K562 (cell line): ENCODE measurements at places on chromosomes 16 and 17.

DNA sequence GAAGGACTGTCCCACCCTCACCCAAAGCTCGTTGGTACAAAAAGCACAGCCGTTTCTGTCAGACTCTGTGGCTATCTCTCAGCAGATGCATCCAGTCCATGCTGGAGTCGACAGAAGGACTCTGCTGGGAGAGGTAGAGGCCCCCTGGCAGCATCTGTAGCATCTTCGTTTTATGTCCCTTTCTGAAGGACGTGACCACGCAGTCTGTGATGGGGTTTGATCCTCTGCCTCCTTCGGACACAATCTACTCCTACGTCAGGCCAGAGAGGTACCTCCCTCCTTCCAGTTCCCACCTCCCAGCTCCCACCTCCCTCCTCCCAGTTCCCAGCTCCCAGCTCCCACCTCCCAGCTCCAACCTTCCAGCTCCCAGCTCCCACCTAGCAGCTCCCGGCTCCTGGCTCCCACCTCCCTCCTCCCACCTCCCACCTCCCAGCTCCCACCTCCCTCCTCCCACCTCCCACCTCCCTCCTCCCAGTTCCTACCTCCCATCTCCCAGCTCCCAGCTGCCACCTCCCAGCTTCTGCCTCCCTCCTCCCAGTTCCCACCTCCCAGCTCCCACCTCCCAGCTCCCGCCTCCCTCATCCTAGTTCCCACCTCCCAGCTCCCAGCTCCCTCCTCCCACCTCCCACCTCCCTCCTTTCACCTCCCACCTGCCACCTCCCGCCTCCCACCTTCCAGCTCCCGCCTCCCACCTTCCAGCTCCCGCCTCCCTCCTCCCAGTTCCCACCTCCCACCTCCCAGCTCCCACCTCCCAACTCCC is 11.4 kb upstream of the MC1R start:
- DNase-seq, result no peak

- DNase-seq, result peak; percentile 26
These were observed 32.1 kb downstream of the IST1 start for GRCh38 chr16:71927383-71927782.

DNA sequence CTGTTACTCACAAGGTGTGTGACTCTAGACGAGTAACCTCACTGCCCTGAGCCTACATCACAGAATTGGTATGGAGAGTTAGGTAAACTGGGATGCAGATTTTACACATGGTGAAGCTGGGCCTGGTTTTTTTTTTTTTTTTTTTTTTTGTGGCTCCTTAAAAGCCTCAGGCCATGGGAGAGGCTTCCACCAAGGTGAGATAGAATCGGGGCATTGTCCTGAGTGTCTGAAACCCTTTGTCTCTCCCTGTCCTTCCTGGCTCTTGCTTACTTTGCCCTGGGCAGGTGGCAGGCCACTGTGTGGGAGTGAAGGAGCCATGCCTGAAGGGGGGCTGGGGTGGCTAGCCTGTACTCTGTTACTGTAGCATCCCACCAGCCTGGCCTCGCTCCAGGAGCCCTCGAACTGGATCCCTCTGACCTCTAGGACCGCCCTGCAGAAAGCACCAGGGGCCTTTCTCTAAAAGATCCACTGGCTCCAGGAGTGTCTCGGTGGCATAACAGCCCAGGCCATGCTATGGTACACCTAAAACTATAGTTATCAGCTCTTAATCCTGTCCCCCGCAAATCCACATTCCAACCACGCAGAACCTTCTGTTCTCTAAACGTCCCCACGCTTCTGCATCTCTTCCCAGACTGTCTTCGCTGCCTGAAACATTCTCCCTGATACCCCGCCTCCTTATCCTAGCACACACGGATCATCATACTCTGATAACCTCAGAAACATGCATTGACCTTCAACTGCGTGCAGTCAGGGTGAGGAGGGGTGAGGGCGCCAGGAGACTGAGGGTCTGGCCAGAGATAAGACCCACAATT is 1.7 kb upstream of the SLC13A2 start:
- no peak for DNase-seq

DNA sequence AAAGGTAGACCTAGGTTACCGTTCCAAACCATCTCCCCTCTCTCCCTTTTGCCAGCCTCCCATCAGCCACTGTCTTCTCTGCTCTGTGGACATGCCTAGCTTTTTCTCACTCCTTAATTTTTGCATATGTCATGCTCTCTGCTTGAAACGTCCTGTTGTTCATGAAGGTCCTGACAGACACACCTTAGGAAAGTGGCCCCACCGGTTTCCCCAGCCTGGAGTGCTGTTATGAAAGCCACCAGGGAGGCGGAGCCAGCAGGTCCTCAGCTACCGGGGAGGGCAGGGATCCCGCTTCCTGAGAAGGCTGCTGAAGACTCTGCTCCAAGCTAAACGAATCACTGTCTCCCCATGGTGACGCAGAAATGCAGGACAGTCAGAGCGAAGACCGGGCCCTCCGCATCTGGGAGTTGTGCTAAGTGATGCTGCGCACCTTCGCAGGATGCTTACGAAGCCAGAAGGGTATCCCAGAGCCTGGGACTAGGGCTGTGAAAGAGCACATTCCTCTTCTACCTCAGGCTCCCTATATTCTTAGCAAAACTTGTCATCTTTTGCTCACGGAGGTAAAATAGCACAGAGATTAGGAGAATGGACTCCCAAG is 2.3 kb upstream of the SLC16A11 start:
- no peak for DNase-seq

- DNase-seq, result no peak
These were observed 9.3 kb downstream of the CENPX start for GRCh38 chr17:82013341-82013740.

- peak; percentile 25 for DNase-seq
These were observed 1.6 kb downstream of the RIPOR1 start for GRCh38 chr16:67530013-67530939.

DNA sequence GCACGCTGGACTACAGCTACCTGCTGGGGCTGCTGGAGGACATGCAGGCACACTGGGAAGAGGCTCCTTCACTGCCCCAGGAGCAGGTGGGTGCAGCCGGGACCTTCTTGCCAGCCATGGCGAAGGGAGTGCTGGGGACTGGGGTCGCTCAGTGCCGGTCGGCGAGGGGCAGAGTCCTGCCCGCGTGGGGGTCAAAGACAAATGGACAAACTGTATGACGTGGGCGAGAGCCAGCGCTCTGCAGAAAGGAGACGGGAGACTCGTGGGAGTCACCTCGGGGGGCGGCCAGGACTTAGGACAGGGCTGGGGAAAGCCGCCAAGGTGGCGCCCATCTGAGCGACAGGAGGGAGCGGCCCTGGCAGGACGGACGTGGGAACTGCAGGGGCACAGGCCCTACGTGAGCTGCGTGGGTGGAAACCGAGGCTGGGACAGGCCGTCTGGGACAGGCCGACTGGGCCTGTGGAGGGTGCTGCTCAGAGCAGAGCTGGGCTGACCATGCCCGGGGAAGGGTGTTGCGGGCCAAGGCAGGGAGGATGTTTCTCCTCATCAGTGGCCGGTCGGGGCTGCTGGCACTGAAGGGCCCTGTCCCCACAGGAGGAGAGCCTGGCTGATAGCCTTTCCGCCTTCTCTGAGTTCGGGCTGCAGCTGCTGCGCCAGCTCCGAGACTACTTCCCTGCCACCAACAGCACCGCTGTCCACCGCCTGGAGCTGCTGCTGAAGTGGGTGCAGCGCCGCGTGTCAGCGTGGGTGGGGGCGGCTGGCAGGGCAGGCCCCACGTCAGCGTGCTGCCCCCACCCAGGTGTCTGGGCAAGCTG is 8.0 kb downstream of the TSR3 start:
- DNase-seq, result no peak

GRCh38 chr17:10628756-10629155 is 28.4 kb downstream of the MYH3 start:
- peak; percentile 60 for DNase-seq

DNA sequence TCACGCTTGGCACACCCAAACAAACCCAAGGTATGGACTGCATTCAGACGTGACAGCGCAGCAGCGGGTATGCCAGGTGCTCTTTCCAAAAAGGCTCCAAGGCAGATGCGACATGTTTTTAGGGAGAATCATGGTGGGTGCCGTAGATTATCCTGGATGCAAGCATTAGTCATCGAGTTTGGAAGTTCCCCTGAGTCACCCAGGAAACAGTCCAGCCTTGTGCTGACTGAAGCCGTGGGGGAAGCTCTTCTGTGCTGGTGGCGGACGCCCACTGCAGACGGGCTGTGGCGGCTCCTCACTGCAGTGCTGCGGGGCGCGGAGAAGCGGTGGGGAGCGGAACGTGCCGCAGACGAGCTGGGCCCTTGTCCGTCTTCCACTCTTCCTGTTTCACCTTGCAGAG is 13.9 kb downstream of the JPT2 start:
- no peak for DNase-seq

DNA sequence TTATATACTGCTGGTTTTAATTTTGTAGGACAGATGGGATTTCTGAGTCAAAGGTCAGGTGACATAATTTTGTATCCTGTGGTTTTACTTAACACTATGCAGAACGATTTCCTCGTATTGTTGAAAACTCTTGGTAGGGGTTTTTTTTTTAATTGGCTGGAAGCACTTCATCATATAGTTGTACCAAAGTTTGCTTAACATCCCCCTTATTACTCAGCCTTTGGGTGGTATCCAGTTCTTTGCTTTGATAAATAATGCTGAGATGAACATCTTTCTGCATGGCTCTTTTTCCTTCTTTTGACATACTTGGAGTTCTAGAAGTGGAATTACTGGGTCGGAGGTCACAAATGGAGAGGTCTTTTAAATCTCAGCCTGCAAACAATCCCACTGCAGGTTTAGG is 419.1 kb downstream of the MAF start:
- no peak for DNase-seq

DNA sequence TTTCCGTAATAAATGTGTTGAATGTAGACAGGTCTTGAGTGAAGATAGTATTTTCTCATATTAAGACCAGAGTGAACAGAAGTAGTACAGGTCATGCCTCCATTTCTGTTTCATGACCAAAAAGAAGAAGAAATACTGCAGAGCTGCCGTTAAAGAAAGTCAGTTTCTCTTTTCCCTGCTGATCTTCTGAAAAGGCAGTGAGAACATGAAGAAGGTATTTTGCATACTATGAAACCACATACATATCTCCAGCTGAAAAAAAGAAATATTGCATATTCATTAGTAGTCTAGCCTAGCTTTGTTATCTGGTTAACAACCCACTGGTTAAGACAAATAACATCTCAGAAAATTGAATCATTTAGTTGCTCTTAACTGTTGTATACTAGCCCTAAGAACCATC is 138.4 kb downstream of the PHKB start:
- DNase-seq, result no peak

DNA sequence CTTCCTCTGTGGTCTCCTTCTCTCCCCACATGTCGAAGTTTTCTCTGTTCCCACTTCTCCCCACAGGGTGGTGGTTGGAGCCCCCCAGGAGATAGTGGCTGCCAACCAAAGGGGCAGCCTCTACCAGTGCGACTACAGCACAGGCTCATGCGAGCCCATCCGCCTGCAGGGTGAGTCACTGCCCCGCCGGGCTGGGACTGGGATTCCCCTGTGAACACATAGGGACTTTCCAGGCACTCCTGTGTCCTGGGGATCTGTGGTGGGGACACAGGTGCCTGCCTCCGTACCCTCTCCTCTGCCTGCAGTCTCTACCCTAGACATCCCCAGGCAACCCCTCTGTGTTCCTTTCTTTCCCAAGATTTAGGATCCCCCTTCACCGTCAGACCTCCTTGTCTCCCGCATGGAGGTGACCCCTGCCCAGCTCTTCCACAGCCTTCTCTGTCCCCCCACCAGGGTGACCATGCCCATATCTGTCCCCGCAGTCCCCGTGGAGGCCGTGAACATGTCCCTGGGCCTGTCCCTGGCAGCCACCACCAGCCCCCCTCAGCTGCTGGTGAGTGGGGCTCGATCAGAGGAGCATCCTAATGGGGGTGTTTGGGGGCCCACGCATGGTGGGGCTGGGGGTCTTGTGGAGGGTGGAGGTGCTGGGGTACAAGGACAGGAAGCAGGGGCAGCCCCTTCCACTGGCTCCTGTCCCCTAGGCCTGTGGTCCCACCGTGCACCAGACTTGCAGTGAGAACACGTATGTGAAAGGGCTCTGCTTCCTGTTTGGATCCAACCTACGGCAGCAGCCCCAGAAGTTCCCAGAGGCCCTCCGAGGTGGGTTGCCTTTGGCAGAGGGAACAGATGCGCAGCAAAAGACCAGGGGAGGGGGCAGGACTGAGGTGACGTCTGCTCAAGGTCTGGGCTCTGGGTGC is 5.8 kb downstream of the ITGAM start:
- no peak for DNase-seq

GRCh38 chr17:11644265-11645212 is 46.3 kb downstream of the DNAH9 start:
- DNase-seq, result peak; percentile 76

DNA sequence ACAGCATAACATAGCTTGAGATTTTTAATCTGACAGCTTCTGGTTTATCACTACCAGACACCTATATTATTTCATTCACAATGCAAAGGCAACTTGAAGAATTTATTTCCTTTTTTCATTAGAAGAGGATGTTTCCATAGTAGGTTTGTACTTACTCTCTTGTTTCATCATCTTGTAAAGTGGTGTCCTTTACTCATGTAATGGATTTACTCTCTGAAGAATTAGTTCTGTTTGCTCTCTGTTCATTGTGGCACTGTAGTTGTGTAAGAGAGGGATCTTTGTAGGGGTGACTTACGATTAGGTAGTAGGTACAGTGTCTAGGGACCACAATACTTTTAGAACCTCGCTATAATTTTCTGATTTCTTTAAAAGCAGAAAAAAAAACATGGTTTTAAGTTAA is 256.1 kb downstream of the BCAS3 start:
- DNase-seq, result no peak

DNA sequence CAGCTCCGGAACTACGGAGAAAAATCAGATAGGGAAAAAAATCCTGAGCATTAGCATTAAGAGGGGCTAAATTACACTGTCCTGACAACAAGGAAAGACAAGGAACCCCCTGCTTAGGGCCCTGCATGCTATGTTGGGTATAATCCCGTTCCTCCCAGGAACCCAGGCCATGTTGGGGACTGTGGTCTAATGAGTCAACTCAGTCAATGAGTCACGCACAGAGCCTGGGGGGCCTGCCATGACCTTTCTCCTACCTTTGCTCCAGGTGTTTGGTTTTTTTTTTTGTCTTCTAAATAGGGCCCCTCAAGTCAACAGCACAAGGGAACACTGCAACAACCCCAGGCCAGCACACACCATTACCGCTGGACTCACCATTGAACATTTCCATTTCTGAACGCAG is 8.9 kb upstream of the ZNF200 start:
- no peak for DNase-seq

GRCh38 chr16:57639172-57639887 is 10.9 kb downstream of the ADGRG1 start:
- DNase-seq, result no peak

DNA sequence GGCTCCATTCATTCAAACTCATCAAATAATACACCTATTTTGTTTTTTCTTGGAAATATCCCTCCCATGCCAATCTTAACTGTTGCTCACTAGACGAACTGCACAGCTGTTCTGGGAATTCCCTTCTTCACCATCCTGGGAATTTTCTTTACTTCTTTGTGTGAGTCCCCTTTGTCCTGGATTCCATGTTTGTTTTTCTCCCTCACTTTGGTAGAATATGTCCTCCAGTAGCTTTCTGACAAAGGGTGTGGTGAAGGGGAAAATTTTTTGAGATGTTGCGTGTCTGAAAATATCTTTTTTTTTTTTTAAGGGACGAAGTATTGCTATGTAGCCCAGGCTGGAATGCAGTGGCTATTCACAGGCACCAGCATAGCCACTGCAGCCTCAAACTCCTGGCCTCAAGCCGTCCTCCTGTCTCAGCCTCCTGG is 17.2 kb upstream of the UTP6 start:
- DNase-seq, result no peak

- no peak for DNase-seq
These were observed 98.1 kb upstream of the CCL2 start for GRCh38 chr17:34156741-34157589.
